Fibroblast of skin of back (primary cell): ENCODE measurements at places on chromosomes 6 and 20.

DNA sequence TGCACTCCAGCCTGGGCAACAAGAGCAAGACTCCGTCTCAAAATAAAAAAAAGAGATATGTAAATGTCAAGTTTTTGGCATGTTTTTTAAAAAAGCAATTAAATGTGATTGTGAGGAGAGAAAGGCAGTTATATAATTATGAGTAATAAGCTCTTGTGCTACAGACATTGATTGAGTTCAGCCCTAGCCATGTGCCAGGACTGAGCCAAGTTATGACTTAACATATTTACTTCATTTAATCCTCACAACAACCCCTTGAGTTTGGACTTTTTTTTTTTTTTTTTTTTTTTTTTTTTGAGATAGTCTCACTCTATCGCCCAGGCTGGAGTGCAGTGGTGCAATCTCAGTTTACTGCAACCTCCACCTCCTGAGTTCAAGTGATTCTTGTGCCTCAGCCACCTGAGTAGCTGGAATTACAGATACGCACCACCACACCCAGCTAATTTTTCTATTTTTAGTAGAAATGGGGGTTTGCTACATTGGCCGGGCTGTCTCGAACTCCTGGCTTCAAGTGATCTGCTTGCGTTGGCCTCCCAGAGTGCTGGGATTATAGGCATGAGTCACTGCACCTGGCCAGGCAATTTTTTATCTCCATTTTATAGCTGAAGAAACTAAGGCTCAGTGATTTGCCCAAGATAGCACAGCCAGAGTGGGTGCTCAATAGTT, 15.0 kb upstream of the CSE1L start:
- no peak for DNase-seq

DNA sequence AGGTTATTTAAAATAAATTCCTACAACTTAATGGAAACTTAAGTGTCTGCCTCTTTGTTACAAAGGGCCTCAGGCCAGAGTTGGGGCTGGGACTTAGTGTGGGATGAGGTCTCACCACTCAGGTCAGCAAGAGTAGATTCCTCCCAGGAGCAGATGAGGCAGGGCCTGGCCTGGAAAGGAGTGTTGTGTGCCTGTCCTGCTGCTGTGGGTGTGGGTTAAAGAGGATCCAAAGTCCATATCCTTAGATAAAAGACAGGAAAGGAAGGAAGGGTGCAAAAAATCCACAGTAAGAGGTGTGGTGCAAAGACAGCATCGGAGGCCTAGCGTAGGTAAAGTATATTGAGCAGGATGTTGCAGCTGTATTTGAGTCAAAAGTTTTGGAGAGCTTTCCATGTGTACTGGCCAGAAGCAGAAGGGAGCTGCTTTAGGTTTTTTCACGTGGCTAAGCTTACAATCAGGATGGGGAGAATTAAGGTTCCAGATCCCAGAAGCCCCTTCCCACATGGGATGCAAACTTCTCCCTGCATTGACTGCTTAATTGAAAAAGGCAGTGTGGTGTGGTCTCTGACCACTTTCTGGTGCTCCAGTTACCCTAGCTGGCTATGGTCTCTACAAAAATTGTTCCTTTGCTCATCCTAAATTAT, 12.8 kb upstream of the PLCG1 start:
- no peak for DNase-seq

- DNase-seq, result peak; percentile 78
These were observed at the start of gene SRC for GRCh38 chr20:37345339-37346235. Gene SRC (plus strand): TSS chr20:37346140. CDS start chr20:37384154, 38,014 bp downstream.

- no peak for DNase-seq
These were observed 10.9 kb upstream of the RPS6KA2 start for GRCh38 chr6:166637812-166638572.

- DNase-seq, result no peak
These were observed 7.2 kb downstream of the GTF3C6 start for GRCh38 chr6:110965629-110966229.

GRCh38 chr20:50358971-50359370, 151.2 kb upstream of the PTPN1 start:
- no peak for DNase-seq

DNA sequence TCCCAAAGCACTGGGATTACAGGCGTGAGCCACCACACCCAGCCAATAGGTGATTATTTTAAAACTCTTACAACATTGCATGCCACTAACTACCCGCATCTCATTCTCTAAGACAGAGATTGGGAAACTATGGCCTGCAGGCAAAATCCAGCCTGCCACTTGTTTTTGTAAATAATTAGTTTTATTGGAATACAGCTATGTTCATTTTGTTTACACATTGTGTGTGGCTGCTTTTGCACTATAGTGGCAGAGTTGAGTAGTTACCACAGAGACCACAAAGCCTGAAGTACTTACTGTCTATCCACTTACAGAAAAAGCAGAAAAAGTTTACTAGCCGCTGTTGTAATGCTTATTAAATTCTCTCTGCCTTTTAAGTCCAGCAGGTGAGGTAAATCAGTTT, 16.4 kb upstream of the PKIG start:
- no peak for DNase-seq
